ENCODE measurements at places on chromosomes 5 and 9.

DNA sequence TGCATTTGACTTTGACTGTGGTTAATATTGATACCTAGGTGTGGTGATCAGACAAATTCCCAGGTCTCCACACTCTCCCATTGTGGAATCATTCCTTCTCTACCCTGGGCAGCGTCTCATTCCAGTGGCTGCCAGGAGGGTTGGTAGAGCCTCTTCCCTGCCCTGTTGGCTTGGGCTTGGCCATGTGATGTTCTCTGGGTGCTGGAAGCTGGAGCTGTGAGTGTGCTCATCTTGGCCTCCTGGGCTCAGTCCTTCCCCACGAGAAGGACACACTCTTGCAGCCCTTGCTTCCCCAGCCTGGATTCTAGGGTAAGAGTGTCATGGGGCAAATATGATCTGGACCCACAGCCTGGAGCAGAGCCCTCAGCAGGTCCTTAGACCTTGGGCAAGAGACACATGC lies 167.2 kb upstream of the IRX4 start:
- no peak for DNase-seq

DNA sequence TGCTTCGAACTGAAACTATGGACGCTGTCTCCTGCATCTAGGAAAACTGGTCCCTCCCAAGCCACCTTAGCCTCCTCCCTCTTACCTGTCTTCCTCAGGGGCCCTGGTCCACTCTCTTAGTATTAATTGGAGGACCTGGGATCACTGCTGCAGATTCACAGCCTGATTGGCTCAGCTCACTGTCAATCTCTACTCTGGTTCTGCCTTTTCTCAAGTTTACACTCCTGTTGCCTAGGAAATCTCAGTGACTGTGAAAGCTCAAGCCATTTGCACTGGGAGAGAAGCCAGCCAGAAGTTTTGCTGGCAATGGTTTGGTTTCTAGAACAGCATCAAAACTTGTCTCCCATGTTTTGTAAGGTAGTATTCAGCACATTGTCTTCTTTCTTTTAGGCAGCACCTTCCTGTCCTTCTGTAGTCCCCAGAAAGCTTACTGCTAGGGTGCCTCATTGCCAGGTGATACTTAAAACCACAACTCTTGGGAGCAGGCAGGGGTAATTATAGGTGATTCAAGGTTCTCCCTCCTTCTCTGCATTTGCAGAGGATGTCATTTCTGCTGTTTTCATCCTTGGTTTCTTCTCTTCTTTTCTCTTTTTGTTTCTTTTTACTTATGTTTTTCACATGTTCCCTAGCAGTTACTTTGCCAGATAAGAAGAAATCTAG lies at the start of gene CAPSL:
Gene CAPSL, minus strand, starts transcription at position 55 of the 660 bp plus-strand sequence. CDS start 17,502 bp downstream, outside the sequence.
- no peak for DNase-seq

DNA sequence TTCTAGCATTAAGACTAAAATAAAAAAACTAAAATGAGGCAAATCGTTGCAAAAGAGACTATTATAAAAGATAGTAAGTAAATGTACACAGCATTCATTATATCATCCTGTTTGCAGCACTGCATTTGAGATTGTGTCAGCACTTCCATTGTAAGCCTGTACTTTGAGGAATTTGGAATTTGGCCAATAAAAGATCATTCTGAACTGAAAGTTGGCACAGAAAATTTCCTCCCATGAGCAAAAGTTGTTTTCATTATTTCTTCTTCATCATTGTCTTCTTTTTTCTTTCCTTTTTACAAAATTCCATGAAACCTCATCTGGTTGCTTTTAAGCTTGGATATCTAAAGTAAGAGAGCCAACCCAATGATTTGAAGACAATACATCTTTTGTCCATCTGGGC lies 199.3 kb upstream of the ADAMTSL1 start:
- no peak for DNase-seq

DNA sequence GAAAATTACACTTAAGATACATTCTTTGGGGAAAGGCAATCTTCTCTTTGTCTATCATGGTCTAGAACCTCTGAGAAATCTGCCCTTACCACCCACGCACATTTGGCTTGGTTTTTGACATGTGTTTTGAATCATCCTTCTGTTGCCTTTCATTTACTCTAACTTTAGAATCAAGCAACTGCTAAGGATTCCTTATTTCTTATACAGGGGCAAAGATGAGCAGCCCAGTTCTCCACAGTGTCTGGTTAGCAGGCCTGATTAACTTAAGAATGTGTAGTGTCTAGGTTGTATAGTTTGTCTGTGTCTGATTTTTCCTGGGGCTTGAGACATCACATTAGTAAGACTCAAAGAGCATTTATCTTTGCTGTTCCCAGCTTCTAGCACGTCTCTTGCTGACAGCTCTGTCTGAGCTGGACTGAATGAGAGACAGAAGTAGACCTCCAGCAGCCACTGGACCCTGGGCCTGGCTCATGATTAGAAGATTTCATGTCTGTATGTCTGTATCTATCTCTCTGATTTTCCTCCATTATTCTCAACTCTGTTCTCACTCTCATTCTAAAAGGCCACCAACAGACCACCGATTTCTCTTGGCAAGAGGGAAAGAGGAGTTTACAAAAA lies 31.8 kb upstream of the PCA3 start:
- DNase-seq, result no peak

- no peak for DNase-seq
These were observed 19.9 kb downstream of the NOTCH1 start for GRCh38 chr9:136525841-136526499.

DNA sequence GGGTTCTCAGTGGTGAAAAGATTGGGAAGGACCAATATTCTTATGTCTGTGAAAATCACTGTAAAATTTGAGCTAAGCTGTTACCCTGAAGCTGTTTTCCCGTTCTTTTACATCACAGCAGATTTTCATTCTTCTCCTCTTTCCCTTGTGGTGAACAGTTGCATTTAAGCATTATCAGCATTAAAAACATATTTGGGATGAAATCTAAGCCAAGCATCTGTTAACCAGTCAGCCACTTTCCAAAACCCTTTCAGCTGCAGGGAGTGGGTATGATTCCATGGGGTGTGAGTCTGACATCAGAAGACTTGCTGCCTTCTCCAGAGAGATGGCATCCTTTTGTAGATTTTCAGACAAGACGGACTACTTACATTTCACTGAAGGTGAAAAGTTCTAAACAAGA lies 97.2 kb downstream of the TRIO start:
- DNase-seq, result no peak

- DNase-seq, result no peak
These were observed 72.8 kb downstream of the PRRT1B start for GRCh38 chr9:131618071-131618479.

GRCh38 chr5:152547202-152547601 lies 142.1 kb upstream of the NMUR2 start:
- no peak for DNase-seq

GRCh38 chr9:38164659-38165221 lies 95.7 kb upstream of the SHB start:
- DNase-seq, result no peak

- DNase-seq, result no peak
These were observed 15.9 kb upstream of the CDC20B start for GRCh38 chr5:55188656-55189540.

GRCh38 chr9:128160603-128160987 lies 530 bp downstream of the BBLN start:
- DNase-seq, result no peak

GRCh38 chr9:90611121-90611520 lies 31.5 kb downstream of the DIRAS2 start:
- DNase-seq, result no peak

DNA sequence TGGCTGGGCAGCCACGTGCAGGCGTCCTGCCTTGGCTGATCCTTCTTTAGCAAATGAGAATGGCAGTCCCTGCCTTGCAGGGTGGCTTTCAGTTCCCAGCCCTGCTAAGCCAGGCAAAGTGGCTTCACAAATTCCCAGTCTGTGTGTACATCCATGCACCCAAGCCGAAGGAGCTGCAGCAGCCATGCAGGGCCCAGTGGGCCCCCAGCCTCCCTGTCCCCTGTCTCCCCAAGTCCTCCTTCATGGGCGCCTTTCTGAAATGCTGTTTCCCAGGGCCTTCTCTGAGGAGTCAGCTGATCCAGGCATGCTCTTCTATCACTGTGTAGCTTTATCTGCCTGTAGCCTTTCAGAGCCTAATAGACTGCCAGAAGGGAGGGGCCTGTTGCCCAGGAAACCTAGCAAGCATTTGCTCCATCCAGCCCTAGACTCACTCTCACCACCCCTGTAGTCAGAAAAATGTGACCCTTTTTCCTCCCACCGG lies 47.4 kb upstream of the SHC3 start:
- no peak for DNase-seq

DNA sequence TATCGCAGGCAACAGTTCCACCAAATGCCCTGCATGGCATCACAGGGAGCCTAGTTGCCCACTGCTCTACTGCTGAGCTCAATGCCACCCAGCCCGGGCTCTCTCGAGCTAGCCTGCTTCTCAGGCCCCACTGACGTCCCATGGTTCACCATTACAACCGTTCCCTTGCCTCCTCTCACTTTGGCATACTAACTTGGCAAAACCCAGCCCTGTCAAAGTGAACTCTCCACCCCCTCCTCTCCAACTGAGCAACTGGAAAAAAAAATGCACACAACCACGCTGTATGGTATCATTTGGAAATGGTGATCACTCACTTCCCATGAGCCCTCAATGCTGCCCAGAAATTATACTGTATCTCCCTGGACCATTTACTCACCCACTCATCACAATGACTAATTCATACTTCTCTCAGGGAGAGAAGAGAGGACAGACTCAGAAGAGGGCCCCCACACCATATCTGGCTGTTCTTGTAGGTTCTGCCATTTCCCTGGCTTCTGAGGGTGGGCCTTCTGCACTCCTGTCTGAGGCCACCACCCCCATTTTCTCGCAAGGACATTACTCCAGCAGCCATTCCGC lies 51.4 kb upstream of the RARS1 start:
- DNase-seq, result no peak

DNA sequence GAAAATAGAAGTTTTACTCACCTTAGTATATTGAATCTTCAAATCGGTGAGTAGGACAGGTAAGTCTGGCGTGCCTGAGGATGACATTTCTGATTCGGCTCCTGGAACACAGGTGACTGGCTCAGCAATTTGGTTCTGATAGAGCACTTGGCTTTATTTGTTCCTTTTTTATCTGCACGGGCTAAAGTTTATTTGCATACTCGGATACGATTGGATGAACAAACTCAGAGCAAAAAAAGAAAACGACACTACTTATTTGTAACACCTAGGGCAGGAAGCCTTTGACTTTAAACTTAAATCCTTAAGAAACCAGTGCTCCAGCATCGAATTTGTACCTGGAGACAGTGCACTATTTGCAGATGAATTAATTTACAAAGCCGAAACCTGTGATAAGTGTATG lies at the start of gene ALDH1A1:
Gene ALDH1A1, minus strand, starts transcription at position 140 of the 400 bp plus-strand sequence. Its CDS starts 53 bp downstream, at position 87.
- no peak for DNase-seq

DNA sequence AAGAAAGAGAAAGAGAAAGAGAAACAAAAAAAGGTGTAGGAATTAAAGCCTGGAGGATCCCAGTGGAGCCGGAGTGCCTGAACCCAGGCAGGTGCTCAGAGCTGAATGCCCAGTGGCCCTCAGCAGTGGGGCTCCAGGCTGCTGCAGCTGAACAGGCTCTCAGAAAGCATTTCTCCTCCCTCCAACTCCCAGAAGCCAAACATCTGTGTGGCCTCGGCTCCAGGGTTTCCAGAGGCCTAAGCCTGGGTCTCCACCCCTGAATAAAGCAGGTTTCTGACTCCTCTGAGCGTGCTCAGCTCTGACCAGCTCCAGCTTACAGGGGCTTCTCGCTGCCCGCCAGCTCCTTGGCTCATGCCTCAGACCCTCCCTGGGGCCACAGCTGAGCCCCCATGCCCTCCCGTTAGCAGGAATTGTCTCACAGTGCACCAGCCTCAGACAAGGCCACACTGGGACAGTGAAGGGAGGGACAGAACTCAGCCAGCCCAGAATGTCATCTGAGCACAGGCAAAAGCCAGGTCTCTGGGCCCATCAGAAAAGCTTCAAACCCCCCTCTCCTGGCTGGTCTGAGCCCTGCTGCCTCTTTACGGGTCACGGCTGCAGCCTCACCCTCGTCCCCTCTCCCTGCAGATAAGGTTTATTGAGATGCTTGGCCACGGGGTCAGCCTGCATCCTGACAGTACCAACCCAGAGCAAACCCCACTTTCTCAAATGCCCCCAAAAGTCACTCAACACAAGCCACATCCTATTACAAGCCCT lies 114.4 kb upstream of the PPP1R26 start:
- no peak for DNase-seq

DNA sequence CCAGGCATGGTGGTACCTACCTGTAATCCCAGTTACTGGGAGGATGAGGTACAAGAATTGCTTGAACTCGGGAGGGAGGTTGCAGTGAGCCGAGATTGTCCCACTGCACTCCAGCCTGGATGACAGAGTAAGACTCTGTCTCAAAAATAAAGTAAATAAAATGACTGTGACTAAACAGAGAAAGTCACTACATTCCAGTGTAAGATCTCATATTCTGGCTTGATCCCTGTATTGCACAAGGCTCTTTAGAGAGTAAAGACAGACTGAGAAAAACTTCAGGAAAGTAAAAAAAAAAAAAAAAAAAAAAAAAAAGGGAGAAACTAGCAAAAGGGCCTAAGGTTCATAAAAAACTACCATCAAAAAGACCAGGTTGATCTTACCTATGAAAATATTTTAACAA lies 106.6 kb upstream of the PJA2 start:
- no peak for DNase-seq

DNA sequence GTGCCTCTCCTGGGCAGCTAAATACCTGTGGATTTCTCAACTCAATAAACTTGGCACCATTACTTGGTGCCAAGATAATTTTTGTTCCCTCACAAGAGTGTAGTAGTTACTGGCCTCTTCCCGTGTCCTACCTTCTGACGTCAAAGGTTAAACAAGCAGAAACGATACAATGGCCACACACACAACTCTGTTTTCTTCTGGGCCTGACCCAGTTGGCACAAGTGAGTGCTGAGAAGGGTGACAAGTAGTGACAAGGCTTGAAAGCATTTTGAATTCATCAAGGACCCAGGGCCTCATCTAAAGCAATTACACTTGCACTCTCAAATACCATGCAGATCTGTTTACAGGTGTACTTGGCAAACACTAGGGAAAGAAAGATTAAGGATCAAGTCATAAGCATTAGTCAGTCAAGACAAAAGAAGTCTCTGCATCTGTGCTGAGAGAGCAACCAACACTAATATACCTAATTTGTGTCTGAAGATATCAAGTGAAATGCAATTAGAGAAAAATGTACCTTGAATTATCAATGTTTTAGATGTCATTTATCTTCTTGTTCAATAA lies 30.8 kb downstream of the RASEF start:
- DNase-seq, result no peak

DNA sequence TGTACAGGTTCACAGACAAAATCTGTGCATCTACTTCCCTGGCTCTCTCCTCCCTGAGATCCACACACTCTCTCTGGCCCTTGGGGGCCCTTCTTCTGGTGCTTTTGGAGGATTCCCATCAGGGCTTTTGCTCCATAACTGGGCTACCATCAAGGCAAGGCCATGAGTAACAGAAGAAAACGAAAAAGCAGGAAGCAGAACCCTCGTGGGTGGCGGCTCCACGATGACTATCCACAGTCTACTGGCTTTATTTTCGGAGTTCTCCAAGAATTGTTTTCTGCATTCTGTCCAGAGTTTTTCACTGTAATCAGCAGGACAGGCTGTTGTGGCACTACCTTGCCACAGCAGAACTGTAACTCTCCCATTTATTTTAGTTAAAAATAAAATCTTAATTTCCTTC lies 19.9 kb downstream of the PNPLA7 start:
- no peak for DNase-seq

All from 8988T (cell line).